Effector CD4-positive, alpha-beta T cell (primary cell): ENCODE measurements at places on chromosomes 2 and 18.

- DNase-seq: no peak
These were observed 105.2 kb downstream of the SEPTIN10 start for GRCh38 chr2:109508556-109508955.

GRCh38 chr2:55408918-55409868 lies 10.5 kb downstream of the CCDC88A start:
- no peak for DNase-seq

DNA sequence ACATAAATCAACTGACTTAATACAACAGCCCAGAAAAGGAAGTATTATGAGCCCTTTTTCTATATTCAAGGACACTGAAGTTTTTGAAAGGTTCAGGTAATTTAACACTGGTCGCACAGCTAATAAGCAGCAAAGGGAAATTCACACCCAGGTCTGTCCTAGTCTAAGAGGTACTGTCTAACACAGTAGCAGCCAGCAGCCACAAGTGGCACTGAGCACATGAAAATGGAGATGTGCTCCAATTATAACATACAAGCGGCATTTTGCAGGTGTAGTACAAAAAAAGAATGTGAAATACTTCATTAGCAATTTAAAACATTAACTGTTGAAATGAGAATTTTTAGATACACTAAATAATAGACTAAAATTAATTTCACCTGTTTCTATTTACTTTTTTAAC lies 23.4 kb downstream of the SPRED2 start:
- no peak for DNase-seq

DNA sequence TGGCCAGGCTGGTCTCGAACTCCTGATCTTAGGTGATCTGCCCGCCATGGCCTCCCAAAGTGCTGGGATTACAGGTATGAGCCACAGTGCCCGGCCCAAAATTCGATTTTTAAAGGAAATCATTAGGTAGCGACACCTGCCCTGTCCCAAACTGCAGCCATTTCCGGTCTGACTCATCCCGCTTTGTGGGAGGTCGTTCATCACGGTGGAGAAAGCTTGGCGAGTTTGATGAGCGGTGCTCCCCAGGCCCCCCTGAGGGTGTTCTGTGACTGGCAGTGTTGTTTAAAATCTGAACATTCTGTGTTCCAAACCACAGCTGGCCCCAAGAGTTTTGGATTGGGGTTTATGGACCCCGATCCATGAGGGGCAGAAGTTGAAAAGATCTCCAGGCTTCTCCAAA lies 53.0 kb upstream of the GLI2 start:
- DNase-seq: no peak

- DNase-seq: no peak
These were observed 62.7 kb upstream of the ARL4C start for GRCh38 chr2:234559609-234560008.

- no peak for DNase-seq
These were observed 8.2 kb downstream of the LPIN1 start for GRCh38 chr2:11754700-11755015.

- no peak for DNase-seq
These were observed 87.5 kb downstream of the SATB2 start for GRCh38 chr2:199370150-199370780.

DNA sequence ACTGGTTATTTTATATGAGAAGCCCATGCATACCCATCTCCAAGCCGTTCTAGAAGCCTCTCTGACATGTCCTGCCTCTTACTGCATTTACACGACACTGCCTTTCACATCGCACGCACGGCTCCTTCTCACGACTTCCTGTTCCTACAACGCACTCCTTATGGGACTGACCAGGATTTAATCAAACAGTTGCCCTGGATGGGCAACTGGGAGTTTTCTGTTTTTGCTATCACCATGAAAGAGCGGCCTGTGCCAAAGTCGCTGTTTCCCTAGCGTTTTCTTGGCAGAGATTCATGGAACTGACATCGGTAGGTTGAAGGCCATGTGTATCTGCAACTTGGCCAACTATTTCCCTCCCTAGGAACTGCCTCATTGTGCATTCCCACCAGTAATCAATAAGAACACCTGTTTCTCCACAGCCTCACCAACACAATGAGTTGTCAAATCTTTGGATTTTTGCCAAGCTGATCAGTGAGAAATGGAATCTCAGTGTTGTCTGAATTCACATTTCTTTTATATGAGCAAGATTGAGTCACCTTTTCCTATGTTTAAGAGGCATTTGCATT lies 97.2 kb upstream of the OTOS start:
- no peak for DNase-seq

DNA sequence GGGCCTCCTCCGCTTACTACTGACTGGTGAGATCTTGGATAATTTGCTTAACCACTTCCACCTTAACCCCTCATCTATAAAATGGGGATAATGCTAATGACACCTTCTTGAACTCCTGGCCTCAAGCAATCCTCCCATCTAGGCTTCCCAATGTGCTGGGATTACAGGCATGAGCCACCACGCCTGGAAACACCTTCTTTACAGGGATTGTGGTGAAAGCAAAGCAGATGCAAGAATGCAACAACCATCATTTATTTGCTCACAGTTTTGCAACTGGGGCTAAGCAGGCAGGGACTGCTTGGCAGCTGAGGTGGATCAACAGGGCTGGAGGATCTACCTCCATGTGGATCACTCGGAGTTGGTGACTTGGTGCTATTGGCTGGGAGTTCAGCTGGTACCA lies 76.2 kb upstream of the ZNF532 start:
- DNase-seq: no peak

GRCh38 chr18:10377956-10378355 lies 76.5 kb upstream of the APCDD1 start:
- no peak for DNase-seq

GRCh38 chr2:58640042-58640441 lies 398.9 kb upstream of the FANCL start:
- DNase-seq: no peak

DNA sequence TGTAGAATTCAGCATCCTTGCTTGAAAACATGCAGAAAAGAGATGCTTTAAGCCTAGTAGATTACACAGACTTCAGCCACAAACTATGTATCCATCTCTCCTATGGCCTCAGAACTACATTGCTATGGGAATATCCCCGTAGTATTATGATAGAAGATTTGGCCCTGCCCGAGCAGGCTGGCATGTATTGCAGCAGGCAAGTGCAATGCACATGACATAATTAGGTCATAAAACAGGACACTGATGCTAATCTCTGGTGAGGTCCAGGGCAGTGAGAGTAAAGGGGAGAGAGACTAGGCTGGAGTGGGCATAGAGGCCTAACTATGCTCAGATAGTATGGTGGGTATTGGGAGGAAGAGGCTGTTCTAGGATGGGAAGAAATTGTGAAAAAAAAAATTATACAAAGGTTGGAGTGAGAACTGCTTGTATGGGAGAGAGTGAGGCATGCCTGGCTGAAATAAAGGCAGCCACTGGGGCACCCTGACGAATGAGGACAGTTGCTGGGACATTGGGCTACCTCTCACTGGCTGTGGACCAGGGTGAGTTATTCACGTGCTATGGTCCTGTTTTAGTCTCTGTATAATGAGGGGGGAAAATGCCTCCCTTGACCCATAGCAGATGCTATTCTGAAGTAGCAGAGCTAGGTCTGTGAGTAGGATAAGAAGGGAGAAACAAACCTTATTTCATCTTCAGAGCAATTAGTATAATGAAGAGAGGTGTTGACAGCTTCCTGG lies 1.6 kb upstream of the PLA2R1 start:
- no peak for DNase-seq

DNA sequence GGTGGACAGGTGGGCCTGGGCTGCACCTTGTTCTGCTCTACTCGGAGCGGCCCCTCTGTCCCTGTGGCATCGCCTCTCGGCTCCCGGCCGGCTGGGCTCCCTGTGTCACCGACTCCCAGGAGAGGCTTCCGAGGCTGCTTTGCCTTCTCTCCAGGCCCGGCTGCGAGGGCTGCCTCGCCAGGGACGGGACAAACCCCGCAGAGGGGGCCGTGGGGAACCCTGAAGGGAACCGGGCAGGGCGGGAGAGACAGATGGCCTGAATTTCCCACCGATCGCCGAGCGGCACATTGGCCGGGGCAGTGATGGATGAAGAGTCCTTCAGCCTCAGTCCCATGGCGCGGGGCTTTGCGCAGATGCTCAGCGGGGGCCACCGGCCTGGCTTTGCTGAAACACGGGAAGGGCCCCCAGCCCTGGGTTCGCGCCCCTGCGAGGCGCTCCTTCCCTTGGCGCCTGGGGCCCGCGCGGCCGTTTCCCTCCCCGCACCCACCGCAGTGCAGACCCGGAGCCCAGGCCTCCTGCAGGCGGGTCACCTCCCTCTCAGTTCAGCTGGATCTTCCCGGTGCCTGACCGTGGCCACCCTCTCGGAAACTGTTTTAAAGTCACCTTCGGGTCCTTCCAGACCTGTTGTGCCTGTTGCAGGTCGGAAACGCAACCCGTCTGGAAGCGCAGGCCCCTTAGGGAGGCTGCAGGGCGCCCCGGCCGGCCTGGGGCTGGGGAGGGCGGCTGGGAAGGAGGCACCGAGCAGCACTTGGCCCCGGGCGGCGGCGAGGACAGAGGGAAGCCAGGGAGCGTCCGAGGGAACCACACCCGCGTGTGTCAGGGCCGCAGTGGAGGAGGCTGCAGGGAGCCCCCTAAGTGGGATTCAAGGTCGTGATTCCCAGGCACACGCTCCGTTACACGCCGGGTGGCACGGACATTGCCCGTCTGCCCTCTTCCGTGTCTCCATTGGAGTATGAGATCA lies 341.9 kb upstream of the SALL3 start:
- DNase-seq: no peak

DNA sequence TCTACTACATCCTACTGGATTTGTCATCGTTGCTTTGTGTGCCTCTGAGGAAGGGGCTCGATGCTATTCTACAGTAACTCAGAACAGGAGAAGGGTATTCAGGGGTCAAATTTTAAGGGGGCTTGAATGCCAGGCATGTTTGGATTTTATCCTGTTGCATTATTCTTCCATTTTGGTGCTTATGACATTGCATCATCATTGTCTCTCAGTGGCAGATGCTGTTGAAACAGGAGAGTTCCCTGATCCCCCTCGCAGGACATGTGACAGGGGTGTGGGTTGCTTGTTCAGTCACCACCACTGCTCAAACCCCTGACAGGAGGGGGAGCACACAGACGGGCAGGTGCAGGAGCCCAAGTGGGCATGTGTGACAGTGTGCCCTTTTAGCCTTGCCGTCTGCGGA lies 156.7 kb downstream of the SLC4A3 start:
- DNase-seq: no peak

GRCh38 chr18:37343542-37343851 lies 222.1 kb downstream of the CELF4 start:
- DNase-seq: no peak

DNA sequence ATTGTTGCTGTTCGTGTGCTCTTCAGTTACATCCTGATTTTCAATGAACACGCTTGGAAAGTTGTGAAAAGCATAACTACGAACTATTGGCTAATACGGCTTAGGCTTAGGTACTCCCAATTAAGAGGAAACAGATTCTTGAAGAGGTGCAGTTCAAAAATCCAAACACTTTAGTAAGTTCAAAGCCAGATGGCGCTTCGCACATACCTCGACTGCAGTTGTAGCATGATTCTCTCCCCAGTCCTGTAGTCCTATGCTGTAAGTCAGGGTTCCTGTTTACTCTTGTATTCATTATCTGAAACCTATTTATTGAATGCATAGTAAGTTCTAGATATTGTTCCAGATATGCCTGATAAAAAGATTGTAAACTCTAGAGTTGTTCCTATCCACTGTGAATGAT lies 165.2 kb downstream of the TRIB2 start:
- no peak for DNase-seq

GRCh38 chr2:233448575-233448974 lies 94.3 kb downstream of the DGKD start:
- no peak for DNase-seq

DNA sequence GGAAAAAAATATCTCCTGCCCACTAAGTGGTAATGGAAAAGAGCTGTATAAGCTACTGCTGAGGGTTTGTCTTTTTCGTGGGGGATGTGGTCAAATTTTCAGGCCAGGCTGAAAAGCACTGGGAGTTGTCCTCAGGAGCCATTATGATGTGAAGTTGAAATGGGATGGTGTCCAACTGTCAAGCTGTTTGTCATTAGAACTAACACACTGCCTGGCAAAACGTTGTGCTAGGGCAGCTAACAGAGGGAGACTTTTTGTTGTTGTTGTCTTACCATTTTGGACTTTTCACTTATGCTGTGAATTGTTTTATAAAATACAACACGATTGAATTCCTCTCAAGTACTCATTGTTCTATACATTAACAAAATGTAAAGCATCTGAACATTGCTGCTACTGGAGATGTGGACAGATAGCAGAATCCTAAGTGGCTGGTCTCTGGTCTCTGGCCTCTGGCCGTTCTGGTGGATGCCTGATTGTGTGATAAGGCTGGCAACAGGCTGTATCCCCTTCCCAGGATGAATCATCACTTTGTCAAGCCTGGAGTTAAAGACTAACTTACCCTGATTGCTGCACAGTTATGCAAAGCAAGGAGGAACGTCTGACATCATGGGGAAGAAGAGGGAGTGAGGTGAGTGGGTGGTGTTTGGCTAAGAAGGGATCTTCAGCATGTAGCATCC lies 2.3 kb downstream of the MYO1B start:
- DNase-seq: no peak

- no peak for DNase-seq
These were observed 499.0 kb upstream of the CHAC2 start for GRCh38 chr2:53268626-53269025.

- no peak for DNase-seq
These were observed 228.5 kb upstream of the SMIM21 start for GRCh38 chr18:75656035-75656434.

GRCh38 chr2:214088536-214088935 lies 322.3 kb upstream of the VWC2L start:
- no peak for DNase-seq

DNA sequence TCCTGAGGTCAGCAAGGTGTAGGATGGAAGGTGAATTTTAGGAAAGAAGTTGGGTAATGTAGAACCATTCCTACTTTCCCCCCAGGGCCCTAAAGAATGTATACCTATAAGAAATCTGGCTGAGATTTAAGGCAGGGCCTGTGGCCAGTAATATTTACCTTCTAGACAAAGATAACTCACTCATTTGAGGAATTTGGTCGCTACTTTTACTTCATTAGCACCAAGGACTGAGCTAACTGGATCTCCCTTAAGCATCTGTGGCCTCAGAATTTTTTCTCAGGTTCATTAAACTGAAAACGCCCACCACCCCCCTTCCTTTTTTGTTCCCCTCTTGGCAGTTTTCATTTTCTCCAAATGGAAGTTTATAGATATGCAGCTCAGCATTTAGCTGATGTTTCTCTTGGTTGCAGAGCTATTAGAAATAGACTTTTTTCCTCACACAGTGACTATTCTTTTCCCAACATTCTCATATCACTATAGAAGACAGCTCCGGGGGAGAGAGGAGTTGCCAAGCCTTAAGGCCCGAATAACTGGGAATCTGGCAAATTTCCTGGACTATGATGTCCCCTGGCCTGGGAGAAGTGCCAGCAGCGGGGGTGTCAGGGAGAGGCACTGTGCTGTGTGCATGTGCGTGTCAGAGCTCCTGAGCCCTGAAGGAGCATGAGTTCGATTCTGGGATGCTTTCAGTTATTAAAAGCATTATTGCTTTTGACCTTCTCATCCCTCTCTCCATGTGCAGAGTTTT lies 310.9 kb downstream of the PRKCE start:
- DNase-seq: no peak

DNA sequence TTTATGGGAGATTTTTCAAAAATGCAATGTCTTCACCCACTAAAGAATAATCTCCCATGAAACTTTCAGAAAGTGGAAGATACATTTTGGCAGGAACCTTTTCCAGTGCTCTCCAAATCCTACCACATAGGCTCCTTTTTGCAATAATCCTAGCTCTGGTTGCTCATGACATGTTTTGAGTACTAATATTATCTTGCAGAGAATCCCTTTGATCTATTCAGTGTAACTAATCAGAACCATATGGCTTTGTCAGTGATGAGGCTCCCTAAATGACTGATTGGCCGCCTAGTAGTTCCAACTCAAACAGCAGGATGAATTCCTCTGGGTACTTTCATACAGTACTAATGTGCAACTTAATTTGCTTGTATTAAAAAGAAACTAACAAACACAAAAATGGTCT lies 544.0 kb upstream of the FAM98A start:
- no peak for DNase-seq
